SJCRH30 (cell line): ENCODE measurements at places on chromosomes 13 and 19. TPM values are rescaled to one million over a fixed set of nuclear protein-coding genes. Genes with fewer than 3 reads are reported as not detected.

- H3K4me1 ChIP-seq = no peaks in the 10 kb centered on the region
- H3K27me3 ChIP-seq = no peaks in the 10 kb centered on the region
- DNase-seq = no peak
- no peaks in the 10 kb centered on the region for H3K36me3 ChIP-seq
- H3K27ac ChIP-seq = no peak overlapping the region
These were observed 574.2 kb downstream of the TBC1D4 start for GRCh38 chr13:74907788-74908187.

ZNF443 gene
- 10.8 and 12.0 TPM in 2 replicates for total RNA-seq

DNA sequence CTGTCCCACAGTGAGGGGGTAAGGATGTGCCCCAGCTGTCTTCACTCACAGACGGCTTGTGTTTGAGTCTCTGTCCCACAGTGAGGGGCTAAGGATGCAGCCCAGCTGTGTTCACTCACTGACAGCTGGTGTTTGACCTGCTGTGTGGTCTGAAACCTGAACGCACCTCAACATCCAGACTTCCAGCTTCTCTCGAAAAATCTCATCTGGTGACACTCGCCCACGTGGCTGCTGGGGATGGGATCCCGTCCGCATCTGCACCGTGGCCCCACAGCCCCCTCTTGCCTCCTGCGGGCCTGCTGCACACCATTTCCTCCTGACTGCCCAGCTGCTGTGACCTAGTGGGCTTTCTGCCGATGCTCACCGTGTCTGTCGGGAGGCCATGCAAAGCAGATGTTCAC lies 27.3 kb downstream of the CHAF1A start:
- H3K36me3 ChIP-seq = peaks cover 73% of the 10 kb centered on the region
- no peaks in the 10 kb centered on the region for H3K27me3 ChIP-seq
- DNase-seq = no peak
- H3K4me1 ChIP-seq = no peaks in the 10 kb centered on the region

- H3K4me3 ChIP-seq = no peak overlapping the region
- no peaks in the 10 kb centered on the region for H3K36me3 ChIP-seq
- H3K27ac ChIP-seq = no peak overlapping the region
- no peaks in the 10 kb centered on the region for H3K4me1 ChIP-seq
- no peaks in the 10 kb centered on the region for H3K27me3 ChIP-seq
- no peak for DNase-seq
These were observed 515.8 kb downstream of the SLITRK6 start for GRCh38 chr13:85283408-85283807.

DNA sequence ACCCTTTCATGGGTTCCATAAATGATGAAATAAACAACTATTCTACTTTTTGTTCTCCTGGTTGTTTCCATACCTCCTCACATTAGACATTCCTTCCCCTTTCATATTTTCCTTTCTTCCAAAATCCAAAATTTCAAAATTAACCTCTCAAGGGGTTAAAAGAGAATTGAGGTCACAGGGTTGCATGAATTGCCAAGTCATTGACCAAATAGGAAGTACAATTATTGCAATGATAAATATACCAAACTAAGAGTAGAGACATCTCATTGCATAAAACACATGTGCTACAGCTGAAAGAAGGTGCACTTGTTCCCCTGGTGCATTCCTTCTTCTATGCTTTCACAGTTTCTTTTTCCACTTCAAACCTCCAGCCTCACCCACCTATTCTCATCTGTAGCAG lies 136.1 kb downstream of the KCTD12 start:
- no peak overlapping the region for H3K4me3 ChIP-seq
- H3K4me1 ChIP-seq = no peaks in the 10 kb centered on the region
- DNase-seq = no peak
- H3K36me3 ChIP-seq = no peaks in the 10 kb centered on the region

GRCh38 chr19:40688309-40688708 lies 2.1 kb downstream of the NUMBL start:
- DNase-seq = no peak
- no peak overlapping the region for H3K4me3 ChIP-seq
- H3K36me3 ChIP-seq = peaks cover 18% of the 10 kb centered on the region
- H3K4me1 ChIP-seq = peaks cover 23% of the 10 kb centered on the region

CYP4F11 gene
- 0.13 TPM in 1 of 2 replicates, not detected in the other for total RNA-seq

TUBA3C gene
- not detected in 2 replicates for total RNA-seq

GPR4 gene
- 0.14 and 0.18 TPM in 2 replicates for total RNA-seq

SYCN gene
- not detected in 2 replicates for total RNA-seq

GRCh38 chr19:19040417-19040816 lies 7.0 kb downstream of the ARMC6 start:
- H3K36me3 ChIP-seq = peaks cover 33% of the 10 kb centered on the region
- no peaks in the 10 kb centered on the region for H3K4me1 ChIP-seq
- H3K4me3 ChIP-seq = no peak overlapping the region
- no peaks in the 10 kb centered on the region for H3K27me3 ChIP-seq
- DNase-seq = no peak
- no peak overlapping the region for H3K27ac ChIP-seq
